ENCODE measurements at places on chromosomes 16 and 17.
A peak's percentile ranks its signal among the peaks of the same experiment; 100 is the strongest.

- DNase-seq: no peak
Observed at GRCh38 chr17:80647746-80648145, 103.1 kb downstream of the RPTOR start.

DNA sequence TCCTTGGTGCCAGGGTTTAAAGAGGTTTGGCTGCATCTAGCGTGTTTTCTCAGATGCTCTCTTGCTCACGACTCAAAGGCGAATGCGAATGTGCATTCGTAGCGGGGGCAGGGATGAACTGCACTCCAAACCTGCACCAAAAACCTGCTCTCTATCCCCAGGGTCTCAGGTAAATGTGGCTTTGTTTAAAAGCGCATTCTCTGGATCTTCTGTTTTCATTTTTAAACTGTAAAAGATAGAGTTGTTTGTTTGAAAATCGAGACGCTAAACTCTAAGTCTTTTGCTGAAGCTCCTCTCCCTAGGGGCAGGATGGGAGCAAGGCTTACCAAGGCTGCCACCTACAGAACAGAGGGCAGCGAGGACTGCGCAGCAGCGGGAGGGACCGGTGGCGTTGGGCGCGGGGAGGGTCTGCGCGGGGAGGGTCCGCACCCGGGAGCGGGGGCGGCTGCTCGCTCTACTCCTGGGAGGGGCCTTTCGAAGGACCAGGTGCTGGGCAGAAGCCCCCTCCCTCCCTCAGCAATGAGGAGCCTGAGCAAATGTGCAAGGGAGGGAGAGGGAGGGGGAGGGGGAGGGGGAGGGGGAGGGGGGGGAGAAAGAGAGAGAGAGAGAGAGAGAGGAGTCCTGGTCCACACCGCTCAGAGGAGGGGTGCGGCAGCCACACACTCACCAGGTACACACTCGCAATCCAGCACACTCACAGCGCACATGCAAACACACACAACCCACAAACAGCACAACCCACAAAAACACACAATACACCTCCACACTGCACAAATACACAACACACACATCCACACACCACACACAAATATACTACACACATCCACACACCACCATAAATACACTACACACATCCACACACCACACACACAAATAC lies 142.8 kb downstream of the GRIN2A start:
- DNase-seq: no peak

- DNase-seq: no peak
Observed at GRCh38 chr17:30380643-30381339, 2.1 kb downstream of the CPD start.

DNA sequence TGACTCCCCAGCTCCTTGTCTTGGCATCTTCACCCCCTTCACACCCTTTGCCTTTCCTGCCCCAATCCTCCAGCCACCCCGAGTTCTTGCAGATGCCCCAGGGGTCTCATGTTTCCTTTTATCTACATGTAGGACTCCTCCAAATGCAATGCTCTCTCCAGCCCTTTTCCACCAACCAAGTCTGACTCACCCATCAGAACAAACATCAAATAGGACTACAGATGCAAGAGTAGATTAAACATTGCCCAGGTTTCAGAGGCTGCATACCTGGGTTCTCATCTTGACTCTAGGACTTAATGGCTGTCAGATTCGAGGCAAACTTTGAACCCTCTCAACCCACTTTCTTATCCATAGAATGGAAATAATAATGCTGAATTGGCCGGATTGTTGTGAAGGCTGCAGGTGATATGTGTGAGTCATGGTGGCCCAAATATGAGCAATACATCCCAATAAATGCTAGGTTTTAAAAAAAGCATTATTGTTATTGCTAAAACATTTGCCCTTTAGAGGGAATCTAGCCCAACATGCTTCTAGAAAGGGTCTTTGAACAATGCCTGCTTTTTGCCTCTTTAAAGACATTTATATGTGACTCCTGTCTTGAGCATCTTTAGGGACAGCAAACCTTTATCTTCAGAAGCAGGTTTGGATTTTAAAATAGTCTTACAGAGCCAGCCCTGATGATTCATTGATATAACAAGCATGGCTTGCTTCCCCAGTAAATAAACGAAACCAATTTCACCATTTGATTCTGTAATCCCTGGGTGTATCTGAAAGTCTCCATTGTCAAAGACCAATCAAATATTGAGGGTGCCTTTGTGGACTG lies 310.1 kb downstream of the FOXL1 start:
- DNase-seq: no peak

DNA sequence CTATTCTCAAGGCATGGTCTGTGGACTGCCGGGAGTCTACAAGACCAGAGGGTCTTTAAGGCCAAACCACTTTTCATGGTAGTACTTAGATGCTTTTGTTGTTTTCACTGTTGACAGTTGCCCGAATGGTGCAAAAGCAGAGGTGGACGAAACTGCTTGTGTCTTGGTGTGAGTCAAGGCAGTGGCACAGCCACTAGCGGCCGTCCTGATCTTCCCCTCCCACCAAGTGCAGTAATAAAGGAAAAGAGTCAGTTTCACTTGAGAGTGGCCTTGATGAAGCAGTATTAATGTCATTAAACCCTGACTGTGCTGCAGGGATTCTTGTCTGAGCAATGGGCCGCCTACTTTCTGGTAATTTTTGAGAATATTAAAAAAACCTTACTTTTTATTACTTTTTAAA lies 109.1 kb downstream of the PRKCA start:
- no peak for DNase-seq

DNA sequence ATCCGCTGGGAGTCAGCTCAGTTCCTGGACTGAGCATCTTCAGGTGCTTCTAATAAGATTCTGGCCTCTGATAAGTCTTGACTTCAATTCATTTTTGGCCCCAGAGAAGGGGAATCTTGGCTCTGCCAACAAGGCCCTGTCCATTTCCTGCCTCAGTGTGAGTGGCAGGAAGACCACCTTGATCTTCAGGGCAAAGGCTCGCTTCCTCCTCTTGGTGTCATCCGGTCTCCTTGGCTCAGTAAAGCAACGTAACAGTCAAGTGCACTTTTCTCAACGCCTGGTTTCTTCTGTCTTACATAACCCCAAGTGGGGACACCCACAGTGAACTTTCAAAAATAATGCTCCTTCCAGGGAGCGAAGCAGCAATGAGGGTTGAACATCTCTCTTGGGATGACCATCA lies 169.8 kb downstream of the PRKCB start:
- DNase-seq: no peak

GRCh38 chr16:65249768-65250167 lies 127.9 kb upstream of the CDH11 start:
- DNase-seq: peak; percentile 30

GRCh38 chr17:83113792-83114191 lies 34.4 kb downstream of the METRNL start:
- no peak for DNase-seq

DNA sequence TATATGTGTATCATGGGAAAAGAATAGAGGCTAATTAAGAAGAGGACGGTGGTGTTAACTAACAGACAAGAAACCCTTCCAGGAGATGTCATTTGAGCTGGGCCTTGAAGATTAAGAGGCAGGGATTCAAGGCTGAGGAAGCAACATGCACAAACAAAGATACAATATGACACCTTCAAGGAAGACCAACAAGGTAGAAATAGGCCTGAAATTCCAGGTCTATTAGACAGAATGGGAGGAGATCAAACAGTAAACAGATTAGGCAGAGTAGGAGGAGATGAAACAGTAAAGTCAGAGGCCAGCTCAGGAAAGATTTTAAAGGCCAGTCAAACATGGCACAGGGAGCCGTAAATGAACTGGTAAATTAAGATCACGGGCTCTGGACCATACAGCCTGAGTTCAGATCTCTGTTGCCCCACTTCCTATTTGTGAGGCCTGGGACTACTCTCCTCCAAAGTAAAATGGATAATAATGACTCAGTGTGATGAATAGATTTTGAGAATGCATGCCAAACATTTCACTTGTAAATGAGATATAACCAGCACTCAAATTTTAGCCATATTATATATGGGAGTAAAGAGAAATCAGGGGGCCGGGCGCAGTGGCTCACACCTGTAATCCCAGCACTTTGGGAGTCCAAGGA lies 38.9 kb downstream of the USP31 start:
- no peak for DNase-seq

DNA sequence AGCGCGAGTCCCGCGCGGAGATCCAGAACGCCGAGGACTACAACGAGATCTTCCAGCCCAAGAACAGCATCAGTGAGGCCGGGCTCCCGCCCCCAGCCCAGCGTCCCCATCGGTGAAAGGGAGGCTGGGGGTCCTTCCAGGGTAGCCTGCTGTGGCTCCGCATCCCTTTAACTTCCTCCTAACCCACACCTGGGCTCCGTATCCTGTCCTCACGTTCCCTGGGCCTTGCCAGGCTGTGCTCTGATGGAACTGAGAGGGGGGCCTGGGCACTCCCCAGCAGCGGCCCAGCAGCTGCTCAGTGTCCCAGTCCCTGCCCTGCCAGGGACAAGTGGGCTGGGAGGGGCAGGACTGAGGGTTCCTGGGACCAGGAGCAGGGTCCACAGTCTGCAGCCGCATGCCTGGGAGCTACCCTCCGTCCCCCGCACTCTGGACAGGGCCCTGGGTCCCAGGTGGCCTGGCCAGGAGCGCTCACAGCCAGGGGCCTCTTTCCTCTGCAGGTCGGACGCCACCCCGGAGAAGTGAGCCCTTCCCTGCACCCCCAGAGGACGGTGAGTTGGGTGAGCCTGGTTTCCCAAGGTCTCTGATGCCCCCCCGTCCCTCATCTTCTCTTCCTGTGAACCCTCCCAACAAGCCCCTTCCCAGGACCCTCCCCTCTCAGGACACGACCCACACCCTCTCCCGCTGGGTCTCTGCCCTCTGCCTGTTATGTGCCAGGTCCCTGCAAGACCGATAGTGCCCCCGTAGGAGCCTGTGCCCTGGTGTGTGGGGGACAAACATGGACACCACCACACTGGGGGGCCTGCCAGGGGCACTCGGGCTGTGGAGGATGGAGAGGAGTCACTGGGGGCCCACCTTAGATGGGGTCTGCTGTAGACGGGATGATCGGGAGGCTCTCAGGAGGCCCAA lies 18.1 kb downstream of the KATNB1 start:
- no peak for DNase-seq

DNA sequence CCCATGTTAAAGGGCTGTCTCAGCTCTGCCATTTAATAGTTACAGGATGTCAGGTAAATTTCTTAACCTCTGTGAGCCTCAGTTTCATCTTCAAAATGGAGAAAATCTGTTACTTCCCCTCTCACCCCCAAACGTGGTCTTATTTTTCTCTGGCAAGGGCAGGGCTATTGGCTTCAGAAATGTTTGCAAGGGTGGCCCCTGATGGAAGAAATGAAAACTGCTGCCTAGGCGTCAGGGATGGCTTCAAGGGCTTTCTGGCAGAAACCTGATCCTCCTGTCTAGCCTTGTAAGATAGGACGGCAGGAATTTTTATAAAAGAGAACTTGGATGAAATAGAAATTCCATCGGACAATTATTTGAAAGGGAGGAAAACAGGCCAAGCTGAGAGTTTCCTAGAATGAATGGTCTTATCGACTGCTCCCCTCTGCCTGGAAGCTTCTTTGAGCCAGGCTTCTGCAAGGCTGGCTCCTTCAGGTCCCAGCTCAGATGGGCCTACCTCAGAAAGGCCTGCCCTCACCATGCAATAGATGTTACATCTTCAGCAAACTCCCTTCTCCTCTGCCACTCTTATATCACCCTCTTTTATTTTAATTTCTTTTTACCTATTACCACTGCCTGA lies 43.0 kb upstream of the TANGO6 start:
- DNase-seq: peak; percentile 80

DNA sequence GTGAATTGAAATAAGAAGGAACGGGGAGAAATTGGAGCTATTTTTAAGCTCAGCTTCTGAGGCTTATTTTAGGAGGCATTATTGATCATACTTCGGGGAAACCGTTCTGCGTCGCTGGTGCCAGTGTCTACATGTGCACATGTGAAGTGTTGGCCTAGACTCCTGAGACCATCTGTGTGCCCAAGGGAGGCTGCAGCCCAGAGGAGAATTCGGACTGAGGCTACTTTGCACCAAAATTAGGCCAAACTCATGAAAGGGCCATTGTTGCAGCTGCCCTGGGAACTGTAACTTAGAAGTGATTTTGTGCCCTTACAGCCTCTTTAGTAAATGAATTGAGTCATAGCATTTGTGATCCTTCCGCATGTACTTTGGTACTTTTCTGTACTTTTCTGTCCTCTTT lies 102.0 kb upstream of the NOL11 start:
- DNase-seq: no peak

DNA sequence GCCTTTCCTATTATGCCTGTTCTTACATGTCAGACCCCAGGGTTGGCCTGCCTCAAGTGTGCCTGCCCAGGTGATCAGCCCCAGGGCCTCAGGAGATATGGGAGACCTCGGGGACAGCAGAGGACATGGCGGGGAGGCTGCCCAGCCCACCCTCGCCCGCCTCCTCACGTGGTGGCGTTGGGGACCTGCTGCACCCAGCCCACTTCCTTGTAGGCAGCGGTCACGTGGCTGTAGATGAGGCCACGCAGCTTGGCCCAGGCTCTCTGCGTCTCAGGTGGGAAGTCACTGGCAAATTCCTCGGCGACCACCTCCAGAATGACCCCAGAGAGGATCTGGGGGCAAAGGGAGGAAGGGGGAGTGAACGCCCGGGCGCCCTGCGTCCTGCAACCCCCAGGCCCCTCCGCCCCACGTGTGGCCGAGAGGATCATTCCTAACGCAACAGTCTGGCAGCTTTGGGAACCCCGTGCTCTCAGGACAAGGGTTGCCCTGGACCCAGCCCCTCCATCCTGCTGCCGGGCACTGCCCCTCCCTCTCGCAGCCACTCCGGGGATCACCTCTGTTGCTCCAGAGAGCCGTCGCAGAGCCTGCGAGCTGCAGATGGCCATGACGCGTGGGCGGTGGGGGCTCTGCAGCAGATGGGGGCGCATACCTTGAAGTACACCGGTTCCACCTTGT lies 6.6 kb downstream of the CYGB start:
- DNase-seq: no peak

GRCh38 chr17:48025904-48026501 lies 11.6 kb downstream of the COPZ2 start:
- no peak for DNase-seq

DNA sequence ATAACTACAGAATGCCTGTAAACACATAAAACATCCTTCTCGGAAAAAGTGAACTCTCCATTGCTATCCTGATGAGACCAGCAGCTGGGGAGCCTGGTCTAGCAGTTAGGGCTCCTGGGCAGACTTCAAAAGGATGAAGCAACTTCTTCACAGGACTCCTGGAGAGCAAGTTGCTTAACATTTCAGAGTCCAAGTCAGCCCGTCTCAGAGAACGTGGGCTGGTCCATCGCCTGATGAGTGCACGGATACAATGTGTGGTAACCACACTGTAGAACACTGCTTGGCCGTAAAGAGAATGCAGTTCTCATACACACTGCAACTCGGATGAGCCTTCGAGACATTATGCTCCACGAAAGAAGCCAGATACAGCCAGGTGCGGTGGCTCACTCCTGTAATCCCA lies 52.7 kb downstream of the TMEM235 start:
- peak; percentile 21 for DNase-seq

DNA sequence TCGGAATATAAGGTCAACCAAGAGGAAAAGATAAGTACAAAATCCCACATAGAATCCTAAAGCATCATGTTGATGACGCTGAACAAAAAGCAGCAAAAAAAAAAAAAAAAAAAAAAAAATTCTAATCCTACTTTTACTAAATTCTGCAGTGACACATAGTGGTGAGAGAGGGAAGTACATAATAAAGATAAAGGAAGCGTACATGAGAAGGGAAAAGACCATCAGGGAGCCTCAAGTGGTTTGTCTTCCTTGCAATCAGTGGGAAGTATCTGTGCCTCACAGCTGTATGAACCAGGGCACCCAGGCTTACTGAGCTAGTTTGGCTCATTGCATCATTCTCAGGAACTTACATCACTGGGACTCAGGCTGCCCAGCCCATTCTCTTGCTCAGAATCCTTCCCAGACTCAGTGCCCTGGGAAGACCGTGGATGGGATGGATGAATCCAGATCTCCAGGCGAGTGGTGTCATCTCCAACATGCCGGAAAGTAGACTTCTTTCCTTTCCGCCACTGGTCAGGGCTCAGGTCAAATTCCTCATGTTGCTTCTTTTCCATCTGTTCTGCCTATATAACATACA lies 21.2 kb downstream of the SMG6 start:
- no peak for DNase-seq

All from left hindlimb (tissue), 1 donor.